CD4-positive, alpha-beta T cell treated with Interleukin-1 beta for 1 hour (primary cell): ENCODE measurements at places on chromosomes 16 and 17.

GRCh38 chr17:79395066-79395465, 215.8 kb downstream of the RBFOX3 start:
- DNase-seq = no peak

- no peak for DNase-seq
Observed at GRCh38 chr16:69348222-69348621, 3.4 kb downstream of the TMED6 start.

- DNase-seq = no peak
Observed at GRCh38 chr17:78359321-78359996, 418 bp downstream of the SOCS3 start.

- DNase-seq = no peak
Observed at GRCh38 chr17:2123375-2124251, 68.7 kb downstream of the HIC1 start.

DNA sequence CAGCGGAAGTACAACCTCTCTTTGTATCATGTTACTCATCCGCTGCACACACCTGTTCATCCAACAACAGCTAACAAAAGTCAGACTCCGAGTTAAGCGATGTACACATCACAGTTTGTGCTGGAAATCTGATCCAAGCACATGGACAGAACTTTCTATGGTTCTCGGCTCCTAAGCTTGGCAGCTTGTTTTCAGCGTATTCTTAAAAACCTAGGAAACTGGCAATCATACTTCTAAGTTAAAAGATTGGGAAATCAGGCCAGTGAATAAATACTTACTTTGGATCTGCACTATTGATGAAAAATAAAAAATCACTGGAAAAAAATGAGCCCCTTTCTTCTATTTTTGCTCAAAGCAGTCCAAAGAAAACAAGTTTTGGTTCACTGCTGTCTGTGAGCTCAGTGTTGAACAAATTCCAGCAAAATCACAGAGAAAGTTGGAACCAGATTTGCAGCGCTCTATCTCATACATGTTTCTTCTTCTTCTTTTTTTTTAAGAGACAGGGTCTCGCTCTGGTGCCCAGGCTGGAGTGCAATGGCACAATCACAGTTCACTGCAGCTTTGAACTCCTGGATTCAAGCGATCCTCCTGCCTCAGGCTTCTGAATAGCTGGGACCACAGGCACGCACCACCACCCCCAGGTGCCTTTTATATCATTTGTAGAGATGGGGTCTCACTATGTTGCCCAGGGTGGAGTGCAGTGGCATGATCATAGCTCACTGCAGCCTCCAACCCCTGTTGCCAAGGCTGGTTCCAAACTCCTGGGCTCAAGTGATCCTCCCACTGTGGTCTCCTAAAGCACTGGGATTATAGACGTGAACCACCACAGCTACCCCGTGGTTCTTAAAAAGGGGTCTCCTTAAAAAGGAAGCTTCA, 71.6 kb upstream of the CREBBP start:
- no peak for DNase-seq

DNA sequence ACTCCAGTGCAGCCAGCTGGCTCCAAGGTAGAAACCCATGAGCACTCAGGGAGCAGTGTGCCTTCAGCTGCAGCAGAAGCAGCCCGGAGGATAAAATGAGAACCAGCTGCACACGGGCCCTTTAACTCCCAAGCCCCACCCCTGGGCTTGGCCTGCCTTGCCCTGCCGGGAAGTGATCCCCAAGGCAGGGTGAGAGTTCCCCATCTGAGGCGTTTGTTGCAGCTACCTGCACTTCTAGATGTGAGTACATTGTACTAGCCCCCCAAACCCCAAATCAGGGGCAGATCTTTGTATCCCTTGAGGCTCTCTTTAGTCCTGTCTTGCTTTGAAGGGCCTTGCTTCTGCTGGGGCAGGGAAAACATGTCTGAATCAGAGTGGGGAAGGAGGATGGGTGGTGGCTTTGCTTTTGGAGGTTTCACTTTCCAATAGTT, at the start of gene MVP:
MVP (plus strand) TSS at position 192 of the 431 bp plus-strand sequence. CDS start 10,088 bp downstream, outside the sequence.
- DNase-seq = peak; percentile 46

- peak; percentile 40 for DNase-seq
Observed at GRCh38 chr17:41500131-41500911, 5.1 kb downstream of the KRT13 start.

GRCh38 chr17:81483862-81484194, 28.8 kb downstream of the ACTG1 start:
- no peak for DNase-seq

GRCh38 chr17:869567-870525, 87.7 kb downstream of the MRM3 start:
- no peak for DNase-seq

GRCh38 chr16:21634216-21634615, 18.2 kb downstream of the IGSF6 start:
- no peak for DNase-seq

GRCh38 chr16:68380676-68381362, 67.5 kb downstream of the SMPD3 start:
- DNase-seq = no peak

DNA sequence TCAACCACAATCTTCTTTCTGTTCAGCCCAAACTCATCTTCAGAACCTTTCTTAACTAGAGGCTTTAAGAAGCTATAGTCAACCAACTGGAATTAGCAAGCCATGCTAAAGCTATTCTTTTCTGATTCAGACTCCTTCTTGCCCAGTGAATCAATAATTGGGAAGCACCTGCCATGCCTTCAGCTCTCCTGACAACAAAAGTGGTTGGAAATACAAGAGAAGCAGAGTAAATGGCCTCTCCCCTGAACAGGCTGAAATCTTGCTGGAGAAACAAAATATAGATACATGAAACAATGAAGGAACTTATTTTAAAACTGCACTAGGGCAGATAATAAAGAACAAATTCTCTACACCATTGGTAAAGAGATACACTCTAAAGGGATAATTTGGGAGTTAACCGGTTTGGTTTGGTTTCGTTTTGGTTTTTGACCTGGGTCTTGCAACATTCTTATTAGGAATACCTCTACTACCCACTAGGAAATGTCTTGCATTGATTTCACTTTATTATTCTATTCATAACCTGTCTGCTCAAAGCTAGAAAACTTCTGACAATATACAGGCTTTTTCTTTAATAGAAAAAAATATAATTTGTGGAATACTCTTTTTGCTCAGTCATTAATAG, 173.6 kb upstream of the DYNLRB2 start:
- no peak for DNase-seq

DNA sequence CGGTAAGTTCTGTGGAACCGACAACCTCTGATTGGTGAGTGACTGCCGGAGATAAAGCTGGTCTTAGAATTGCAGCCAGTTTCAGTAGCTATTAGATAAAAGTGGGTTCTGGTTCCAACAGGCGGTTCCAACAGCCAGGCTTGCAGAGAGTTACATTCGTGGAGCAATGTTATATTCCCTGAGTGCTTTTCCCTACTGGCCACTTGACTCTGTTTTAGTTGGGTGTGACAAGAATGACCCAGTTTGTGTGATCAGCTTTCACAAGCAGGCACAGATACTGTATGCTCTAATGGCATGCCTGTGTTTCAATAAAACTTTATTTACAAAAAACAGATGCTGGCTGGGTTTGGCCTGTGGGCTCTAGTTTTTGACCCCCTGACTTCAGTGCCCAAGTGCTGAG, 196.6 kb downstream of the SNX29 start:
- DNase-seq = no peak

- no peak for DNase-seq
Observed at GRCh38 chr17:77449908-77450741, 309.4 kb downstream of the SEC14L1 start.

- no peak for DNase-seq
Observed at GRCh38 chr16:48451323-48451722, 66.1 kb upstream of the SIAH1 start.

DNA sequence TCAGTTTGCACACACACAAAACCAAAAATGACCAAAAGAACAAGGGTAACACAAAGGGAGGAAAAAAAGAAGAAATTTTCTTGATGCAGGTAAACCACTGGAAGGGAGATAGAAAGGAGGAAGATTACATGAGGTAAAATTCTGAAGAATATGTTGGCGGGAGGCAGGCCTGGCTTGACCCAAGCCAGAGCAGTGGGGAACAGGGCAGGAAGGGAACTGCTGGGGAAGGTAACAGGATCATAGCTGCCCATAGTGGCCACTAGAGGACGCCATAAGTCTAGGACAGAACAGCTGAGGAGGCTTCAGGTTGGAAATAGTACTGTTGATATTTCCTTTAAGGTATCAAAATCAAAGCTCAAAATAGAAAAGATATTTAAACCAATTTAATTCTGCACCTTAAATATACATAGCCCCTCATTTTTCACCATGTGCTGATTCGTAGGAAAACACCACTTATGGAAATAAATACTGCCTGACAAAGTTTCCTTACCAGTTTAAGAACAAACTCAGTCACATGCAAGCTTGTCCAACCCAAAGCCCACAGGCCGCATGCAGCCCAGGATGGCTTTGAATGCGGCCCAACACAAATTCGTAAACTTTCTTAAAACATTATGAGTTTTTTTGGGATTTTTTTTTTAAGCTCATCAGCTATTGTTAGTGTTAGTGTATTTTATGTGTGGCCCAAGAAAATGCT, 15.5 kb downstream of the VPS35 start:
- peak; percentile 51 for DNase-seq

- DNase-seq = peak; percentile 50
Observed at GRCh38 chr17:59311051-59311468, 20.4 kb upstream of the YPEL2 start.

DNA sequence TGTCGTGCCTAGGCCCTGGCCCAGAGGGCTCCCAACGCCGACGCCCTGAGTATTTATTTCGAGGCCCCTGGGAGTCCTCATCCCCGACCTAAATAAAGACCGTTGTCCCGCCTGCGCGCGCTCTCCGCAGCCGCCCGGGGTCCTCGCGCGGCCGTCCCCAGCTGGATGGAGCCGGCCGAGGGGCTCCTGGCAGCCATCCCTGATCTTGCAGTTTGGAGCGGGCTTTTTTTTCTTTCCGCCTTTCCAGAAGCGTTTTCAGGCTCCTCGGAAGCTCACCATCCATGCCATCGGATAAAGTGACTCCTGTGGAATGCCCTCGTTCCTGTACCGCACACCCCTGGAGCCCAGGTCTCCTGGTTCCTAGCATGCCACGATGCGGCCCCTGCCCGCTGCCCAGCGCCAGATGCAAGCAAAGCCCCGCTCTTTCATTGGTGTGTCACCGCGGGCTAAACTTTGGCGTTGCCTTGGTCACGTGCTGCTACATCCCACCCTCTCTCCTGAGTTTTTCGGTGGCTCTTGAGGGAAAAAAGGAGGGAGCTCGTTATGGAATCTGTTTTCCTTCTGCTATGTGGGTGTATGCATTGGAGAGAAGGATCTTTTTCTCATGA, 716 bp downstream of the TMEM94 start:
- DNase-seq = no peak

DNA sequence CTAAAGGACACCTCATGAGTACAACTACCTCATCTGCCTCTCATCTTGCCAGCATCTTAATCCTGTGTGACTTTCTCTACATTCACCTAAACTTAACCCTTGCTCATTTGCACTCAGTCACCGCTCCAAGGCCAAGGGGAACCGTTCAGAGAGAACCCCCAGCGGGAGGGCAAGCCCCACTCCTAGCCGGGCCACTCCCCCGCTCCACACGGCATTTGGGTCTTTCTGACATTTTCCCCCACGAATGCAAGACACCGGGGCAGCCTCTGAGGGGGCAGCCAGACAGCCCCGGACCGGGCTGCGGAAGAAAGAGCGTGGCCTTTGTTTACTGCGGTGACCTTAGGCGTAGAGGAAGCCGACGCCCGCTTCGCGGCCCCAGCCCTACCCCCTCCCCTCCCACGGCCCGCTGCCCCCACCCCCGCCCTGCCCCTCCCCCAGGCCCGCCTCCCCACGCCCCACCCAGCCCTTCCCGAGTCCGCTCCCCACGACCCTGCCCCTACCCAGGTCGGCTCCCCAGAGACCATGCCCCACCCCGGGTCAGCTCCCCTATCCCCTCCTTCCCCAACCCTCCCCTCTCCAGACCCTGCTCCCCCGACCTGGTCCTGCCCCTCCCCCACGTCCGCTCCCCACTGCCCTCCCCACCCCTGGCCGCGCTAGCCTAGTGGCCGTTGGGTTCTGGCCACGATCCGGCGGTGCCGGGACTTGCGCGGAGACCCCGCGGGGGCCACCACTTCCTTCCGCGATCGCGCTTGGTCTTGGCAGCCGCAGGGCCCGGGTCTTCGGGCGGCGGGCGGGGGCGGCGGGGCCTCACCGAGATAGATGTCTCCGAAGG, 789 bp downstream of the CSNK1D start:
- peak; percentile 61 for DNase-seq

DNA sequence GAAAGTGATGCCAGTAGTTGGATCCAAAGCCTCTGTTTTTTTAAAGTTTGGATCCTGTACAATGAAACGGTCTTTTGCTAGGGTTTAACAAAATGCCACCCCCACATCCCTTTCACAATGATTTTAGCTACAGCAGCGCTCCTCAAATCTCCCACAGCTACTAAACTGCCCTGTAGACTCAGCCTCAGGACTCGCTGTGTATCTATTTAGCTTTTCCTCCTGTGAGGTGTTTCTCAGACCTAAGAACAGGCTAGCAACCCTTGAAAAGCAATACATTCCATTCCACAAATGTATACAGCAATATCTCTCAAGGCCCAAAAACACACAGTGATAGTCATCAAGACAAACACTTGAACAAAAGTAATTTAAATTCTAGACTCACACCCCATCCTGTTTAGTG, 206.4 kb downstream of the ZFHX3 start:
- DNase-seq = no peak

DNA sequence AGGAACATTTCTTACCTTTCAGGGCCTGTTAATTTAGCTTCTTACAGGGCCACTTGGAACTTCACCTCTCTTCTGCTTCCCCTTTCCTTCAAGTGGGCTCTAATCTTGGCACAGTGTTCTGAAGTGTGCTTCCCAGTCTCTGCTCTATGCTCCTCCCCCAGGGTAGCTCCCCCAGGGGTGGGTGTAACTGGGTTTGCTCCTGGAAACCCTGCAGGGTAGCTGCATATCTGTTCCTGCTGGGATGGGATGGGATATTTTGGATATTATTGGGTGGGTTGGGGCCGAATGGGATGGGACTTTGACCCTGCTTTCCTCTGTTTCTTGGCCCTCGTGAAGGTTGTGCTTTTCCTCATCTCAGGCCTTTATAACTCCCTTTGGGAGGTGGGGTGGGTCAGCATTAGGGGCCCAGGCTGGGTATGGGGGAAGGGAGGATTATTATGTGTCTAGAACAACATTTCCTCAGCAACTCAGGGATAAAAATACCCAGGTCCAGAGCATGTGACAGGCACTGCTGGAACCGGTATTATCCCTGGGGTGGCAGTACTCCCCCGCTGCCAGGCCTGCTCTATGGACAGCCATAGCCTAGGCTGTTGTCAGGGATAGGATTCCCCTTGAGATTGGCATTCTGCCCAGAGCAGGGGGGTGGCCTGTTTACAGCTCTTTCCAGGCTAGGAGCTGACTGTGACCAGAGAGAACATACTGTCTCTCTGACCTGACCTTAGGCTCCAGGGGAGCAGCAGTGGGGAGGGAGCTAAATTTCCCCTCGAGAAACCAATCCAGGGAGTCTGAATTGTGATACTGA, 5.0 kb downstream of the NFE2L1 start:
- DNase-seq = no peak

- no peak for DNase-seq
Observed at GRCh38 chr17:40846515-40847144, 20.4 kb downstream of the KRT12 start.

DNA sequence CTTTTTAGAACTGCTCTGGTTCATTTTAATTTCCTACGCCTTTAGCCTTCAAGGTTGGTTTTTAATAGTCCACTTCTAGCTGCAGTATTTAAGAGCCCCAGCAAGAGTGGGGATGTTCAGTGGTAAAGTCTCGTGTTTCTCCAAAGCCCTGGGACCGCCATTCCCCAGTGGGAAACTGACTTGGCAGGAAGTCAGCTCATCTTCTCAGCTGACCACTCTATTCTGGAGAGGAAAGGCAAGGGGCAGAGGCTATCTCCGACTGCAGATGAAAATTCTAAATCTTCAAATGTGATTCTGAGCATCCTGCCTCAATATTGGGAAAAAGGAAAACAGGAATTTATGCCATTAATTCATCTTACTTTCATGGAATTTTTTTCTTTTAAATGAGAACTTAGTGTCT, 35.5 kb downstream of the HS3ST3B1 start:
- no peak for DNase-seq
